ENCODE measurements at places on chromosomes 13 and 19. TPM values are rescaled to one million over a fixed set of nuclear protein-coding genes. Genes with fewer than 3 reads are reported as not detected.

DNA sequence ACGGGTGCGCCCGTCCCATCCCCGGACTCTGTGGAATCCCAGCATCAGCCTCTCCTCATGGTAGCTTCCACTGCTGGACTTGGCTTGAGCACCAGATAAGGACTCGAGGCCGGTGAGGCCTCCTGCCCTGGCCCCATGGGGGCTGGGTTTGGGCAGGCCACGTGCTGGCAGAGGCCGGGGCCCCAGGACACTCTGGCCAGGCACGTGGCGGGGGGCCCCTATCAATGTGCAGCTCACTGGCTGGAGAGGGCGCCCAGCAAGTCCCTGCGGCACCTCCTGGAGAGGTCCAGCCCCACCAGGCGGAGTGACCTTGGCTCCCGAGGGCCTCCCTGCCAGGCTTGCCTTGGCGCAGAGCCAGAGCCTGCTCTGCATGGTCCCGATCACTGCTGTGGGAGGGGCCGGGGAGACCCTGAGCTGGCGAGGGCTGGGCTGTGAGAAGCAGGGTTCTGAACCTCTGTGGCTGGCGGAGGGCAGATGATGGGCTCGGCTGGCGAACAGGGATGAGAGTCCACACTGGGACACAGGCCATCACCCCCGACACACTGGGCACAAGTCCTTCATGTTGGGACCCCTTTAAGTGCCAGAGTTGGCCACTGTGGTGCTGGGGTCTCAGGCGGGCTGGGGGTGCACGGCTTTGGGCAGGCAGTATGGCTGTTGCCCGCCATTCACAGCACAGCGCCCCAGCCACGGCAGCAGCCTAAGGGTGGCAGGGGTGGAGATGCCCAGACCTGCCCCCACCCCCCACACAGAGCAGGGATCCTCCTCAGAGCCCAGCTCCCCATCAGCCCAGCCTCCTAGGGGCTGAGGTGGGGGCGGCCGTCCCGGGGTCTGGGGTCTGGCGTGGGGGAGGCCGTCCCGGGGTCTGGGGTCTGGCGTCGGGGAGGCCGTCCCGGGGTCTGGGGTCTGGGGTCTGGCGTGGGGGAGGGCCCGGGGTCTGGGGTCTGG lies 19.1 kb downstream of the CEBPG start:
- DNase-seq: peak; percentile 25

STOML3 gene
- total RNA-seq: 0.29 TPM

DNA sequence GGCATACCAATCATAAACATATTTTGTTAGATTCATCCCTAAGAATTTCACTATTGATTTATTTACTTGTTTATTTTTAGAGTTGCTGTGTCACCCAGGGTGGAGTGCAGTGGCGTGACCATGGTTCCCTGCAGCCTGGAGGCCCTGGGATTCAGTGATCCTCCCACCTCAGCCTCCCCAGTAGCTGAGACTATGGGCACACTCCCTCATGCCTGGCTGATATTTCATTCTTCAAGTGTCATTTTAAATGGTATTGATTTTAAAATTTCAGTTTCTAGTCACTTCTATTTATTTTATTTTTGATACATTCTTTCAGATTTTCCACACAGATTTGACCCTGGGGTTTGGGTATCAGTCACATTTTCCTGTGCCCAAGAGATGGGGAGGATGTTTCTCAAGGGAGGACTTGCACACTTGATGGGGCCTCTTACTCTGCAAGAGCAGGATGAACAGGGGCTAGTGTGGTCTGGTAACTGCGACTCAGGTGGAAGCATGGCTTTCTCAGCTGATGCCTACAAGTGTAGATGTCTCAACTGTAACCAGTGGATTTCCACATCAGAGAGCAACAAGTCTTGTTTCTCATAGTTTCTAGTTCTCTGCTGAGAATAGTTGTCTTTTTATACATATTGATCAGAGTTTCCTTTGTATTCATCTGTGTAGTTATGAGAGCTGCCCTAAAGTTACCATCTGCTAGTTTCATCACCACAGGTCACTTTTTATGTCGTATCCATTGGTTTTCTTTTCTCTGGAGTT lies 40.2 kb downstream of the CCNE1 start:
- no peak for DNase-seq

DNA sequence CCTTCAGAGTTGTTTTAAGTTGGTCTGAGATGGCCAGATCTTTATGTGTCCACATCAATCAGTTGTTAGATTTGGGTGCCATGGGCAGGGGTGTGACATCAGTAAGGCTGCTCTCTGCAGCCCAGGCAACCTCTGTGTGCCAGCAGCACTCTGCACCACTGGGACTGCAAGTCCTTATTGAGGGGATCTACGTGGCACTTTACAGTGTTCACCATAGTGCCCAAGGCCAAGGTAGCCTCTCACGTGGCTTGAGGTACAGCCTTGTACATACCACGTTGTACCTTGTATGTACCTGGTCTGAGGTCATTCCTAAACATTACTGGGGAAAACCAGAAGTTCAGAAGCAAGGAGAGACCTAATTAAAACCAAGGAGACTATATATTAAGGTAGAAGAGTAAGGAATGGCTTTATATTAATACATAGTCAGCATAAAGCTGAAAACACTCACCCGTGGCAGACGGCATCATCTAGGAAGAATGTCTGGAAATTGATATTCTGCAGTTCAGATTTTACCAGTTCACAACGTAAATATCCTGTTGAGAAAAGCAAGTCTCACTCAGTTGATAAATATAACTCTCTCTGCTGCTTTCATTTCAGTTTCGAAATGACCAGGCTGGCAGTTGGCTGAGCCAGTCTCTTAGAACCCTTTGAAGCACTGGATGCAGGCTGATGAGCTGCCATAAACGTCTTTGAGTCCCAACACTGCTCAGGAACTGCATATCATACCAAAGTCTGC lies 128.8 kb downstream of the ZDHHC20 start:
- no peak for DNase-seq

SIGLEC5 gene
- total RNA-seq: 0.41 TPM

- no peak for DNase-seq
Measured at GRCh38 chr13:114057166-114058050, 75.0 kb downstream of the RASA3 start.

ZNF726 gene
- total RNA-seq: 11.3 TPM

GRCh38 chr19:50777830-50778303 lies 7.6 kb downstream of the GPR32 start:
- no peak for DNase-seq

DNA sequence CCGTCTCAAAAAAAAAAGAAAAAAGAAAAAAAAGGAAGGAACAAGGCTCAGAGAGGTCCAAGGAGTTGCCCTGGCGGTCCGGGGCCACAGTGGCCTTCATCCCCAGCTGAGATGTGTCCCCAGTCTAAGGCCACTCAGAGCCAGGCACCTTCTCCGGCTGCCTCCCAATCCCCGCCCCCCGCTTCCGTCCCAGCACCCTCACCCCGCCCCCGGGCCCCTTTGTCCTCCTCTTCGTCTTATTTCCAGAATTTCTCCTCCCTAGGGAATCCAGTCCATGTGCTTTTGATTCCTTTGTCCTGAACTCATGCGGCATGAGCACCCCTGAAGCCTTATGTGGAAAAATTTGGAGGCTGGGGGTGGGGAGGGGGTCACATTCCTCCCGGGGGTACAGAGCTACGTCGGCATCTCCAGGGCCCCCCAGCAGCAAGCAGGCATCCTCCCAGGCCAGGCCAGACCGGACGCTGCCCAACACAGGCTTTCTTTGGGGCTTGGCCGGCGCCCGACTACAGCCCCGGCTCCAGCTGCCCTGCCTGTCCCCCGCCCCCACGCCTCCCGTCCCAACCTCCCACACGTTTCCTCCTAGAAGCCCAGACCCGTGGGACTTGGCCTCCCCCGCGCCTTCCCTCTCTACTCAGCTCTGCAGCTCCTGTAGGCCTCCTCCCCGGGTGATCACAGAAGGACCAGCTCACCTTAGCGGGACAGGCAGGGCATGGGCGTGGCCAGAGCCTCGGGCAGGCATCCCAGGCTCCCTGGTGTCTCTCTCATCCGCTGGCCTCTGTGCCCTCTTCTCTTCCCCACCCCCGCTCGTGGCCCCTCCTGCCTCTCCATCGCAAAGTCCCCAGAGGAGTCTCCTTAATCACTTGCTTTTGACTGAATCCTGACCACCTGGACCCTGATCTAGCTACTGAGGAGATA lies 17.8 kb upstream of the ADGRE5 start:
- DNase-seq: peak; percentile 92

PRR19 gene
- not detected for total RNA-seq

ZNF486 gene
- 4.7 TPM for total RNA-seq

GRCh38 chr13:78701383-78701782 lies 42.4 kb upstream of the OBI1 start:
- DNase-seq: no peak

DNA sequence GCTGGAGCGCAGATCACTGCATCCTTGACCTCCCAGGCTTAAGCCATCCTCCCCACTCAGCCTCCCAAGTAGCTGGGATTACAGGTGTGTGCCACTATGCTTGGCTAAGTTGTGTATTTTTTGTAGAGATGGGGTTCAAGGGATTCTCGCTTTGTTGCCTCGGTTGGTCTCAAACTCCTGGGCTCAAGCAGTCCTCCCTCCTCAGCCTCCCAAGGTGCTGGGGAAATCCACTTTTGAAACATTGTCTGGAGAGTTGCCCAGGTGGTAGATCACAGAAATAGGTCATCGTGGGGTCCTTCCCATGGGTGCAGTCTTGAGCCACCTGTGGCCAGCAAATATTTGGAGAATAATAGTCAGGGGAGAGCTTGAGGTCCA lies 5.2 kb downstream of the LDLR start:
- DNase-seq: no peak

ZIM2 gene
- not detected for total RNA-seq

DNA sequence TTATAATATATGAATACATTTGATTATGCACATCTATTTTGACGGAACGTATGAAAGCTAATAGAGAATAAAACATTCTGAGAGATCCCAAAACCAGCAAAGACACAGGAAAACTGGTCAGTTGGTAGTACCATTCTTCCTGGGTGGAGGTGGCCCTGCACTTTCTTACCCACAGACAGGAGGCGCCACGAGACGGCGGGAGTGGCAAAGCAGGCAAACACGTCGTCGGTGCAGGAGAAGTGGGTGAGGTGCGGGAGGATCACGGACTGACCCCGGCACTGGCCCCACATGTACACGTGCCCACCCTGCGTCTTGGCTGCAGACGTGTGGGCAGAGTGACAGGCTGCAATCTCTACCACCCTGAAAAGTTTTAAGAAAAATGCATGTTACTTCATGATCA lies 36.1 kb downstream of the RCBTB1 start:
- no peak for DNase-seq

KATNAL1 gene
- total RNA-seq: 56.2 TPM

- DNase-seq: no peak
Measured at GRCh38 chr19:33186431-33187182, 7.5 kb upstream of the LRP3 start.

SYT3 gene
- not detected for total RNA-seq

DNA sequence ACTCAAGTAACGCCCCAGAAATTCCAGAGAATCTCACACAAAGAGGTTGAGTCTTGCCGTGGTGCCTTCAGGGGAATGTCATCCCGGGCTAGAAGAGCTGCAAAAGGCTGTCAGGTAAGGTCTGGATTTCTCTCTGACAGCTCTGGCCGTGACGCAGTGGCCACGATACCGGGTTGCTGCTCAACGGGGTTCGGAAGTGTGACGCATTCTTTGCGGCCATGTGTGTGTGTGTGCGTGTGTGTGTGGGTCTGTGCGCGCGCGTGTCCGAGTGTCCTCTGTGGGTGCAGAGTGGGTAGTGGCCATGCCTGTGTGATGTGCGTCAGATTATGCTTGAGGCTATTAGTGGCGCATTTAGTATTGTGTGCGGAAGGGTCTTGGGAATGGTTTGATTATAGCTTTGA lies 306 bp downstream of the ZNF540 start:
- DNase-seq: peak; percentile 57

- no peak for DNase-seq
Measured at GRCh38 chr13:70310396-70311119, 202.3 kb upstream of the KLHL1 start.

DNA sequence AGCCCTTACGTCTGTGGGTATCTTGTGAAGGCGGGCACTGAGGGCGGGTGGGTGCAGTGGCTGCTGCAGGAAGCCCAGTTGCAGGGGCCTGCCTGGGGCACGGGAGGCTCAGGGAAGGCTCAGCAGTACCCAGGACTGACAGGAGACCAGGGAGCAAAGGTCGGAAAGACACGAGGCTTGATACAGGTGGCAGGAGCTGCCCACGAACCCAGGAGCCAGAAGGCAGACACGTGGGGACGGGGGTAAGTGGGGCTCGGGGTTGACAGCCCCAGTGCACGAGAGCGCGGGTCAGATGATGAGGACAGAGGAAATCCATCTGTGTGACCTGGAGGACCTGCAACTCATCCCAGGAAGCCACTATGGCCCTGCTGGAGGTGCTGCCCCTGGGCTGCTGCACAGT lies 25.3 kb downstream of the ELAVL1 start:
- no peak for DNase-seq

PRPF31 gene
- 17.9 TPM for total RNA-seq

DNA sequence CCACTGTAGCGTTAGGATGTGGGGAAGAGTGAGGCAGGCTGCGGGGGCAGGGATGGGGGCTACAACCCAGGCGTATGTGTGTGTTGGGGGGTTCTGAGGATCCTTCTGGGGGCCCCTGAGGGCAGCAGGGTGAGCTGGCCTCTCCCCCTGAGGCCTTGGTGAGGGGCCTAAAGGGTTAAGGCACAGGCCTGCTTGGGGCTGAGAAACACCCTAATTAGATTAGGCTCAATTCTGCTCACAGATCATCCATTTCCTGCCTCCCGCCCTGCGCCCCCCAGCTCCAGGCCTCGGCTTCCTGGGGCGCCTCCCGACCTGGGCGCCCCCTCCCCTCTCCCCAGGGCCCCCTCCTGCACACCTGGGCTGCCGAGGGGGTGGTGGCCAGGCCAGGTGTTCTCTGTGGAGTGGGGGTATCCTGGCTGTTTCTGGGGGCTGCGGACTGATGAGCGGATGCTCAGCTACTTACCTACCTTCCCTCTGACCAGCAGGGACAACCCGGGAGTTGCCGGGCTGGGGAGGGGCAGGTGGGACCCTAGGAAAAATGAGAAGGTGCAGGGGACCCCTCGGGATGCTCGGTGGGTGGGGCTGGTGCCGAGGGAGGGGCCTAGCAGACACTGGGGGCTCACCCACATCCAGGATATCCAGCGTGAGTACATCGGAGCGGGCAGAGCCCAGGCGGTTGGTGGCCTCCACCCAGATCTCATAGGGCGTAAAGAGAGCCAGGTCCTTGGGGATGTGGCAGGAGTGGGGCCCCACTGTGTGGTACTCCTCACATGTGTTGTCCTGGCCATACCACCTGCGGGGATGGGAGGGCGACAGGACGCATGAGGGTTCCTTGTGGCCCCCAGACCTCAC lies 8.6 kb downstream of the CRLF1 start:
- no peak for DNase-seq

DNA sequence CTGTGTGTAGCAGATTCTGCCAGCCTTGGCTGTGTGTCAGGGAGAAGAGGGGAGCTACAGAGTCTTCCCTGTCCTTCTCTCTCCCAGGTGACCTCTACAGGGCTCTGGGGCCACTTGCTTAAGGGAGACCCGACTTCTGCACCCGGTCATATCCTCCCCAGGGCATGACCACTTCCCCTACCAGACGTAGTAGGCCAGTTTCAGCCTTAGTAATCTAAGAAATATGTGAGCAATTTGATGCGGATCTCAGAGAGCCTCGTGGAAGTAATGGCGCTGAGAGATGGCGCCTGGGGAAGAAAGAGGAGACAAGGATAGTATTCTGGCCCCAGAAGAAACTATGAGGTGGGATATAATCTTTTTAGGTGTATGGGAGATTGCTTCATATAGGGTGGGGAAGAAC lies 41.9 kb downstream of the NFIX start:
- no peak for DNase-seq

Measured in uterus (tissue), 4 donors.